ENCODE measurements at places on chromosomes 7 and 10. TPM values are rescaled to one million over a fixed set of nuclear protein-coding genes. Genes with fewer than 3 reads are reported as not detected.

CXCL12 gene
- polyA plus RNA-seq, result not detected

PRSS37 gene
- not detected for polyA plus RNA-seq

SH2D4B gene
- polyA plus RNA-seq, result not detected

HOGA1 gene
- polyA plus RNA-seq, result not detected

ZFAND2A gene
- 73.3 TPM for polyA plus RNA-seq

HOXA1 gene
- polyA plus RNA-seq, result not detected

TUBB8 gene
- 0.51 TPM for polyA plus RNA-seq

FZD8 gene
- not detected for polyA plus RNA-seq

ASZ1 gene
- polyA plus RNA-seq, result not detected

CYP2E1 gene
- 0.04 TPM for polyA plus RNA-seq

PLAU gene
- polyA plus RNA-seq, result 0.12 TPM

ZNF398 gene
- polyA plus RNA-seq, result 21.7 TPM

GNAT3 gene
- not detected for polyA plus RNA-seq

NPTX2 gene
- polyA plus RNA-seq, result not detected

GTPBP4 gene
- polyA plus RNA-seq, result 21.9 TPM

SPDYE9 gene
- polyA plus RNA-seq, result not detected

SCIN gene
- not detected for polyA plus RNA-seq
